Hematopoietic multipotent progenitor cell treated with erythropoietin and hydrocortisone succinate and interleukin-3 and kit ligand, for 15 days (in vitro differentiated cells): ENCODE measurements at places on chromosomes 4 and X.

DNA sequence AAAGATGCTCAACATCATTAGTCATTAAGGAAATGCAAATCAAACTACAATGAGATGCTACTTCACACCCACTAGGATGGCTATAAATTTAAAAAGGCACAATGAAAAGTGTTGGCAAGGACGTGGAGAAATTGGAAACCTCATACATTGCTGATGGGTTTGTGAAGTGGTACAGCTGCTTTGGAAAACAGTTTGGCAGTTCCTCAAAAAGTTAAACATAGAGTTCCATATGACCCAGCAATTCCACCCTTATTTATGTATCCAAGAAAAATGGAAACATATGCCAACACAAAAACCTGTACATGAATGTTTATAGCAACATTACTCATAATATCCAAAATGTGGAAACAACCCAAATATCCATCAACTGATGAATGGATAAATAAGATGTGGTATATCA, 101.3 kb upstream of the MAGEB10 start:
- DNase-seq = no peak

GRCh38 chrX:150664290-150664689, 28.9 kb upstream of the MTMR1 start:
- no peak for DNase-seq

- no peak for DNase-seq
These were observed 42.8 kb downstream of the ANXA5 start for GRCh38 chr4:121653986-121654385.

DNA sequence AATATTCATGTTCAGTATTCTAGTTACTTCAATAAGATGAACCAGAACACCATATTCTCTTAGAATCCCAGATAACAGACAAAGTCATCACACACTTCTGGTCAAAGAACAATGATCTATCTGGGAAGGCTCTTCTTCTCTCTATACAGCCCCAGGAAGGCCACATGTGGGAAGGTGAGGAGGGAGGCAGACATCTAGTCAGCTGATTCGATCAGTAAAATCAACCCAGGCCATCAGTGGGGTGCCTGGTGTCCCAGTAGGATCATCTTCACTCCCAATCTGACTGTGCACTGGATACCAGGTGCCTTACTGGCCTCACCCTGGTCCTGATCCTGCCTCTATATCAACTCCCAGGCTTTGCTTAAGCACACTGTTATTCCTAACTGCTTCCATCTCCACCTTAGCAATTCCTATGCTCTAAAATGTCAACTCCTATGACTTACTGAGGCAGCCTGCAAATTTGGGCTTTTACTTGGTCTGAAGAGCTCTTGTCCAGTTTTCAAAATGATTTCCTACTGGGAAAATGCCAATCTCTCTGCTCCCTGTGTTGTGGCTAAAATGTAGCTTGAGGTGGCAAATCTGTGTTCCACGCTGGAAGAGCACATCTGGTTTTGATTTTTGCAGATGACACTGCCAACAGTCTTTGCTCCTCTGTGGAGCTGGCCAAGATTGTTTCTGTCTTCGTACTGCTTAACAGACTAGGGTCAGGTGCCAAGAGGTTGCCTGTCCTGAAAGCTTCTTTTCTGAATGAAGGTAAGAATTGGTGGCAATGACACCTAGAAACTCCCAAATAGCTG, 128.7 kb downstream of the MGST2 start:
- no peak for DNase-seq

GRCh38 chr4:127622921-127623796, 9.6 kb upstream of the INTU start:
- DNase-seq = no peak

DNA sequence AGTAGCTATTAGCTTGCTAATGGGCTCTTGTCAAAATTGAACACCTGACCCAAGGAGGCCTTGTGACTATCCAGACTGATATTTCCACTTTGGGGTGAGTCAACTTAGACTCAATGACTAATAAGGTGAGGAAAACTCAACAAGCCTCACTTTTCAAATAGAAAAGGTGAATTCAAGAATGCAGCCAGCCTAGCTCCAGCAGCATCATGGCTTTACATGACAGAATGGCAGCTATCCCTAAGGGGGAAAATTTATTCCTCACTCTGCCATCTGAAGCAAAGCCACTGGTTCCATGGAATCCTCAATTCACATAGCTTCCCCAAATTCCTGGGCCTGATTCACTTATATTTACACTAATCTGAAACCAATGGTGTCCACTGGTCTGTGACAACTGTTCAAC, 29.1 kb upstream of the RAB9B start:
- no peak for DNase-seq
